Fibroblast of lung (primary cell): ENCODE measurements at places on chromosomes 12 and 14. TPM values are rescaled to one million over a fixed set of nuclear protein-coding genes. Genes with fewer than 3 reads are reported as not detected.
A peak's percentile ranks its signal among the peaks of the same experiment; 100 is the strongest.

The DLK1 gene
- total RNA-seq: not detected in 2 replicates

The JDP2 gene
- 86.3 and 95.3 TPM in 2 replicates for total RNA-seq

The IL23A gene
- 0.17 TPM in 1 of 2 replicates, not detected in the other for total RNA-seq

GRCh38 chr12:71671816-71672215 is 7.7 kb downstream of the THAP2 start:
- DNase-seq: no peak

GRCh38 chr12:71442567-71442931 is 3.0 kb downstream of the LGR5 start:
- DNase-seq: no peak

DNA sequence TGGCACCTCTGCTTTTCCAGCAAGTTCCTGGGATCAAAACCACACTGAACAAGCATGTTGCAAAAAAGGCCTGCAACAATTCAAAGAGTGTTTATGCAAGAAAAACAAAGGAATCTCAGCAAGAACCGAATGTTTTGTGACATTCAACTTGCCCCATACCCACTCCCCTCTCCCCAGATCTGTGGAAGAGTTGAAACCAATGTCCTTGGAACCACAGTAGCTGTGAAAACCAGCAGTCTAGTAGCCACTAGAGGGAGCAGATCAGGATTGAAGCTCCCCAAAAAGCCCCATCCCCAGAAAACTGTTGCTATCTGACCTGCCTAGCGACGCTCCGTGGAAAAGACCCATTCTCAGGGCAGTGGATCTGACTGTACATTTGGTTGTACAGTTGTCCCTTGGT is 27.1 kb downstream of the PRKAB1 start:
- peak; percentile 15 for DNase-seq

- DNase-seq: peak; percentile 97
Measured at GRCh38 chr12:15629108-15629507, 160.1 kb downstream of the EPS8 start.

GRCh38 chr14:55425091-55425490 is 13.5 kb upstream of the ATG14 start:
- DNase-seq: no peak

DNA sequence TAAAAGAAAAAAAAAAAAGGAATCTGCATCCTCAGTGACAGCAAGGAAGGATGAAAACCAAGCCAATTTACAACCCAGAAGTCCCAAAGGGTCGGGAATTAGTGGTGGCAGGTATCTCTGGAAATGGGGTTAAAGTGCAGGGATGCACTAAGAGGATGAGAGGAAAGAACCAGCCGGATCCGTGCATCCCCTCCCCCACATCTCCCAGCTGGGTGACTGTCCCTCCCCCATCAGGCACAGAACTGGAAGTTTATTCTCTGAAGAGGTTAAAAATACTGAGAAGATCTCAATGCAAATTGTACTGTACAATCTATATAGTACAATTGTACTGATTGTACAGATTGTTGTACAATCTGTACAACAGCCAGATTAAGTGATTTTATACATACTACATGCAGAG is 15.4 kb downstream of the CLMN start:
- DNase-seq: no peak

- no peak for DNase-seq
Measured at GRCh38 chr14:61640158-61641136, 54.9 kb upstream of the HIF1A start.

DNA sequence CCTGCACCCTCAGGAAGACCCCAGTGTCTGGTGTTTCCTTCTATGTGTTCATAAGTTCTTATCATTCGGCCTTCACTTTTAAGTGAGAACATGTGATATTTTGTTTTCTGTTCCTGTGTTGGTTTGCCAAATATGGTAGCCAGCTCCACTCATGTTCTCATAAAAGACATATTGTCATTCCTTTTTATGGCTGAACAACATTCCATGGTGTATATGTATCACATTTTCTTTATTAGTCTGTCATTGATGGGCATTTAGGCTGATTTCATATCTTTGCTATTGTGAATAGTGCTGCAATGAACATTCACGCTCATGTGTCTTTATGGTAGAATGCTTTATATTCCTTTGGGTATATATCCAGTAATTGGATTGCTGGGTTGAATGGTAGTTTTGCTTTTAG is 645.1 kb downstream of the SLC16A7 start:
- no peak for DNase-seq
